Left colon (tissue), 2 donors: ENCODE measurements at places on chromosomes 3 and 15. TPM values are rescaled to one million over a fixed set of nuclear protein-coding genes. Genes with fewer than 3 reads are reported as not detected.
A peak's percentile ranks its signal among the peaks of the same experiment; 100 is the strongest.

Gene CPNE9
- total RNA-seq, result not detected

- DNase-seq, result no peak
These were observed 51.0 kb downstream of the RASA2 start for GRCh38 chr3:141537856-141538255.

DNA sequence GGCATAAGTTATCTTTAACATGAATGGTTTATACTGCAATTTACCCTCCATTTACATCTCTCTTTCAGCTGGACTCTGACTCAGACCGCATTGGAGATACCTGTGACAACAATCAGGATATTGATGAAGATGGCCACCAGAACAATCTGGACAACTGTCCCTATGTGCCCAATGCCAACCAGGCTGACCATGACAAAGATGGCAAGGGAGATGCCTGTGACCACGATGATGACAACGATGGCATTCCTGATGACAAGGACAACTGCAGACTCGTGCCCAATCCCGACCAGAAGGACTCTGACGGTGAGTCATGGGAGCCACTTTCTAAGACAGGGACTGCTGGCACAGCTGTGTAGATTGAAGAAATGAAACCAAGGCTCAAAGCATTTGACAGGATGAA is 11.6 kb downstream of the THBS1 start:
- DNase-seq, result no peak

Gene PP2D1
- total RNA-seq, result not detected

GRCh38 chr15:77547801-77548588 is 84.7 kb downstream of the LINGO1 start:
- DNase-seq, result no peak

- no peak for DNase-seq
These were observed 109.0 kb upstream of the SLC2A2 start for GRCh38 chr3:171135549-171135948.

Gene STX19
- total RNA-seq, result 23.4 TPM

- no peak for DNase-seq
These were observed 605.8 kb upstream of the NAALADL2 start for GRCh38 chr3:174253196-174253823.

Gene GANC
- total RNA-seq, result 53.4 TPM

GRCh38 chr3:118080889-118081288 is 953.8 kb downstream of the IGSF11 start:
- no peak for DNase-seq

DNA sequence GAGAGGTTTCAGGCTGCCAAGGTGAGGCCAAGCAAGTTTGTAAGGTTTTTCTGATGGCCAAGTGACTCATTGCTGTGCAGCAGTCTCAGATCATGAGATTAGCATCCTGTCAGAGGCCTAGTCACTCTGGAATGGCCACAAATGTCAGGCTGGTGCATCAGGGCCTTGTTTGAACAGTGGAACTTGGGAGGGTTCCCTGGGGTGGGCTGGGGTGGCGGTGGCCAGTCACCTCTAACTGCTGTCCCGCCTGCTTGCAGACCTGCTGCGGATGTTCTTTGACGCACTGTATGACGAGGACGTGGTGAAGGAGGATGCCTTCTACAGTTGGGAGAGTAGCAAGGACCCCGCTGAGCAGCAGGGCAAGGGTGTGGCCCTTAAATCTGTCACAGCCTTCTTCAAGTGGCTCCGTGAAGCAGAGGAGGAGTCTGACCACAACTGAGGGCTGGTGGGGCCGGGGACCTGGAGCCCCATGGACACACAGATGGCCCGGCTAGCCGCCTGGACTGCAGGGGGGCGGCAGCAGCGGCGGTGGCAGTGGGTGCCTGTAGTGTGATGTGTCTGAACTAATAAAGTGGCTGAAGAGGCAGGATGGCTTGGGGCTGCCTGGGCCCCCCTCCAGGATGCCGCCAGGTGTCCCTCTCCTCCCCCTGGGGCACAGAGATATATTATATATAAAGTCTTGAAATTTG is 2.8 kb upstream of the FAM131A start:
- DNase-seq, result no peak

DNA sequence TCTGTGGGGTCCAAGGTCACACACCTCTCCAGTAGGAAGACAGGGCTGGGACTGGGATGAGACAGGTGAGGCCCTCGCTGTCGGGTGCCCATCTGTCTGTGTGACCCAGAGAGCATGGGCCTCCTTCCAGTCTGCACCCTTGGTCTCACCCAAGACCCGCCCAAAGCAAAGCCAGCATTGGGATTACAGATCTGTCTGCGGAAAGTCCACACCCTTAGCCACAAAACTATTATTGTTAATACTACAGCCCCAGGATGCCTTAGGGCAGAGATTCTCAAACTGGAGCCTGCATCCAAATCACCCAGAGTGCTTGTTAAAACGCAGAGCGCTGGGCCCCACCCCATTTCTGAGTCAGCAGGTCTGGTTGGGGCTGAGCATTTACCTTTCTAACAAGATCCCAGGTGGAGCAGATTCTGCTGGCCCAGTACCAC is 58.5 kb upstream of the ZNF148 start:
- DNase-seq, result no peak

DNA sequence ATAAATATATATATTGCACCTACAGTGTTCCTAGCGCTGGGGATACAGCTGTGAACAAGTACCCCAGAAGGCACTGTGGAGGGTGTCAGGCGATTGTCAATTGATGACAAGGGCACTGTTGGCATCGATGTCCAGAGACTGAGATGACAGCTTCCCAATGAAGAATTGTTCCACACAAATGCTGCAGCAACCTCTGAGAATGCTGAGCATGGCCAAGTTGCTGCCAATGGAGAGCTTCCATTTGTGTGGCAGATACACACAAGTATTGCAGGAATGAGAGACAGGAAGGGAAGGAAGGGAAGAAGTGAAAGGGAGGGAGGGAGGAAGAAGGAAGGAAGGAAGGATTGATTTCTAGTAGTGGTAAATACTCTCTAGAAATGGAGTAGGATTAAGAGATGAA is 21.9 kb downstream of the LRTM1 start:
- no peak for DNase-seq

DNA sequence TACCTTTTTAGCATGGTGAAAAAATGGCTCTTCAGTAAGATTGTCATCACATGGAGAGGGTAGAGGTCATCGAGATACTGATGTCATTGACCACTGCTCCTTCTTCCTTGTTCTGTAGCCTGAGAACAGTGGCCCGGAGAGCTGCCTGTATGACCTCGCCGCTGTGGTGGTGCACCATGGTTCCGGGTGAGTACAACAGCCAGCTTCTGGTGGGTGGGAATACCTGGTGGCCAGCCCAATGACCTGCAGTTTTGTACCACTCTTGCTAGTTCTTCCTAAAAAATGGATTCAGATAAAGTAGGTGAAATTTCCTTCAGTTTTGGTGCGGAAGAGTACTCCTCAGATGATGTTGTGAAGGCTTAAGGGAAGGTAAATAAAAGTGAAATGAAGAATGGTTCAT is 8.4 kb upstream of the FBXL22 start:
- no peak for DNase-seq

- DNase-seq, result peak; percentile 85
These were observed at the start of gene ACTR8 for GRCh38 chr3:53881691-53882593. ACTR8 (minus strand) TSS chr3:53882152; CDS start chr3:53882101, 51 bp downstream.

Gene PLA2G4E
- total RNA-seq, result not detected

DNA sequence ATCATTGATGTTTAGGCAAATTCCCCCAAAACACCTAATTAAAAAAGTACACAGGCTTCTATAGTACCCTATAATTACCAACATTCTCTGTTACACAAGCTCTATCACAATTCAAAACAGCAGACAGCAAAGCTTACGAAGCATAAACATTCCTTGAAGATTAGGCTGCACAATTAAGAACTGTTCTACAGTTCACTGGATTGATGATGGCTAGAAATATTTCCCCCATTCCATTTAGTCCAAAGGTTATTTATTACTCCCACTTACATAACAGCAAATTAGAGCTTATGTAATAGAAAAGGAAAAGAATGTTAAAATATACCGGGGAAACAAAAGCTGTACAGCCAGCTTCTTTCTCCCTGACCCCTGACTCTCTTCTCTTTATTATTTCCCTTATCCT is 49.3 kb downstream of the UACA start:
- DNase-seq, result no peak

- DNase-seq, result no peak
These were observed 96.4 kb upstream of the NANOGP8 start for GRCh38 chr15:35181538-35181937.

DNA sequence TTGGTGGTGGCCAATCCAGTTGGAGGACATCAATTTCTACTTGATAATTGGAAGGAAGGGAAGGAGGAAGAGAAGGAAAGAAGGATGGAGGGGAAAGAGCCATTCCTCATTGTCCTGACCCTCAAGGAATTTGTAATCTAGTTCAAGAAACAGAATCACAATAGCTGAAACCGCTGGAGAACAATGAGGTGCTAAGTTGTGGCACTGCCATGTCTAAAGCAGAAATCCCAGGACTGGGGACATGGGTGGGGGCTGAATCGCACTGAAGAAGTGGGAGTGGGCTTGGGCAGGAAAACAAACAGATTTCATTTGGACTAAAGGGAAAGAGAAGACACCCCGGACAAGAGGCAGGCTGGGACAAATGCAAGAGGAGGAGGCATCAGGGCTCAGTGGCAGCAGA is 183.6 kb downstream of the UACA start:
- DNase-seq, result no peak

DNA sequence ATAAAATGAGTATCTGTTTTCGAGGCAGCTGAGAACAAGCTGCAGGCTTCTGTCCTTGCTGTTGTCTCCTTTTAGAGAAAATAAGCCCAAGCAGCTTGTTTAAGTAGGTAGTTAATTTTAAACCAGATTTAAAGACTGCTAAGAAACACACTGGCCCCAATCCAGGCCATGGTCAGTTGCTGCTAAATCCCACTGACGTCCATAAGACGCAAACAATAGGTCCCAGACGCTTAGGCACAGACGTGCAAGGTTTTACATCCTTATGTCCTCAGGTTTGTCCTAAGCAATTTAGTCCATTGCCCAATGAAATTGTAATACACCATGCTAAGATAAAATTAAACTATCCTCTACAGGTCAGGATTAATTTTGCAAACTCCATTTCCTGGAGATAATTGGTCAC is 120.0 kb upstream of the SNTN start:
- no peak for DNase-seq

Gene DAZL
- total RNA-seq, result not detected

Gene GOLGA8T
- total RNA-seq, result 0.22 TPM

Gene GOLGA8Q
- total RNA-seq, result 0.43 TPM

Gene NDUFAF3
- 70.1 TPM for total RNA-seq

Gene CGNL1
- total RNA-seq, result 4.1 TPM

DNA sequence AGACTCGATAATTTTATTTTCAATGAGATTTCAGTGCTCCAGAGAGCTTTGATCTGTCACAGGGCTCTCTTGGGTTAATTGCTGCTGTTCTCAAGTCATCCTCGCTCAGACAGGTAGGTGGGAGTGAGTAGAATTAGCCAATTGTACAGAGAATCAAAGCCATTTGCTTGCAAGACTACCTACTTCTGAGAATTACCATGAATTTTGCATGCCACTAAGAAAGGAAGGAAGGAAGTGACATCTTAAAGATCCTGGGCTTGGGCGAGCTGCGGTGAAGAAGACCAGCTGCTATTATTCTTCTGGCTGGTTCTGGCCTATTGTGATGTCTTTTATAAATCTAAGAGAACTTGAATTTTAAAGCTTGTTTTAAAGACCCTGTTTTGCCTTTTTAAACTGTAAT is 154.1 kb upstream of the LPP start:
- no peak for DNase-seq
